ENCODE measurements at places on chromosomes 12 and 14.
A peak's percentile ranks its signal among the peaks of the same experiment; 100 is the strongest.

- DNase-seq, result no peak
Measured at GRCh38 chr14:103130965-103131364, 7.7 kb downstream of the TNFAIP2 start.

GRCh38 chr12:50862316-50862715 lies 19.6 kb downstream of the TMPRSS12 start:
- DNase-seq, result no peak

- no peak for DNase-seq
Measured at GRCh38 chr14:100398044-100398443, 74.9 kb downstream of the SLC25A47 start.

DNA sequence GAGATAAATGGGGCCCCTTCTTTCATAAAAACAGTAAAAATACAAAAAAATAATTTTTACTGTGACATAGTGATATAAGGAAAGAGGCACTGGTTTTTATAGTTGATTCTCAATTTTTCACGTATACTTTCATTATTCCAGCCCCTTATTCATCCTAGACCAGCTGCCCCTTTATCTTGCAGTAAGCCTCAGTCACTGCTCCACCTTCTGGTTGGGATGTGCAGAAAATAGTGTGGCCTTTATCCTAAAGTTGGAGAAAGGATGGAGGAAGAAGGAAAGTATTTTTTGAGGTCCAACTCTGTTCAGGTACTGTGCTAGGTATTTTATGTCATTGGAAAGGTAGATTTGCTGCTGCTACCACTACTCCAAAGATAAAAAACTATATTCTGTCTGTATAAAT lies 172.7 kb downstream of the ANO6 start:
- no peak for DNase-seq

DNA sequence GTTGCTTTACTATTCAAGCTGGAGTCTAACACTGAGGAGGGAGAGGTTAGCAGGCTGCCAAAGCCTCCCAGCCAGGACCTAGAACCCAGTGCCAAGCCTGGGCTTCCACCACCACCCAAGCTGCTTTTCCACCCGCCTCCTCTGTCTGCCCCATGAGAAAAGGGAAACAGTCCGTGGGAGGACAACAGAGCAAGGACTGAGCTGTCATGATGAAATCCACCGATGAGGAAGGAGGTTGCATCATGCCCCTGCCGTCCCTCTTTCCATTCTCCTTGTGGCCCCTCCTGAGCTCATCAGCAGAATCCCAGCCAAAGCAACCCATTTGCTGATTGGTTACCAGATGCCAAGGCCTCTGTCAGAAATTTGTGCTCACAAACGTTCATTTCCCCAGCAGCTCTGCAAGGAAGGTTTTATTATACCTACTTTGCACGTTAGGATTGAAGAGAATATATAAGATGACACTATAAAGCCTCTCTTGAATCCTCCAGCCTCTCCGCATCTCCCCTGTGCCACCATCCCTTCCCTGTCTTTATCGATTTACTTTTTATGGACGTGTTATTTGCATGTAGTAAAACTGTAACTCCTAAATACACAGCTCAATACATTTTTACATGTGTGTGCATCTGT lies 6.3 kb upstream of the SERPINA1 start:
- DNase-seq, result no peak

DNA sequence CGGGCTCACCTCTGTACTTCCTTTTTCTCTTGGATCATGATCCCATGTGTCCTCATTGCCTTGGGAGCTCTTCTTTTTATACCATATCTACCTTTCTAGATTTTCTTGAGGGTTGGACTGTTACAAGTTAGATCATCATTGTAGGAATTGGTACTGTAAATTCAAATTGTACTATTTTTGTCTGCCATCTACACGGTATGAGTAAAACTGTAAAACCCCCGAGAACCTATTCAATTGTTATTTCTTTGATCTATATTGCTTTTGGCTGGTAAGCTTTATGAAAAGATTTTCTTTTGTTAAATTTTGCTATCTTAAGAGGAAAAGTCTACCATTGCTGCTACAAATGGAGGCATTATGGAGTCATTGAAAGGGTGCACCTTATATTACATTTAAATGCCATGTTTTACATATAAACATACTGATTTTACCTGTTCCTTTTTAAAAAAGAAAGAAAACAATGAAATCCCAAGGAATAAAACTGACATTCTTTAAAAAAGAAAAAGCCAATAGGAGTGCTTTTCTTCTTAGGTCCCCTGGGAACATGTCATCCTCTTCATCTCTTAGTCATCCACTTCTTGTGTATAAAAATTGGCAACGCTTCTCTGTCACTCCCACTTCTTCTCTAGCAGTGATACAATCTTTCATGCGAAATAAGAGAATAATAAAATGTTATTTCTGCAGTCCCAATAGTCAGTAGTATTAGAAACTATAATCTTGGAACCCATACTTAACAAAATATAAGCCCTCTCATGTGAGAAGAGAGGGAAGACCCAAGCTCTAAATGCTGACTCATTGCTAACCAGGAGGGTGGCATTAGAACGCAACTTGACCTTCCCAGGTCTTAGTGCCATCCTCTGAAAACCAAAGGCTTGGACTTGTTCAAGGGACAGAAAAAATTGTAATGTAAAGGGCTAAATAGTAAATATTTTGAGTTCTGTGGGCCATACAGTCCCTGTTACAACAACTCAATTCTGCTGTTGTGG lies 20.4 kb downstream of the RGS6 start:
- DNase-seq, result no peak

GRCh38 chr12:52191841-52192791 lies at the start of gene KRT80:
TSS of gene KRT80 (minus strand) at chr12:52192014. CDS start at chr12:52191902, 112 bp downstream.
- DNase-seq, result peak; percentile 8

- DNase-seq, result no peak
Measured at GRCh38 chr14:60064491-60065072, 27.1 kb upstream of the PCNX4 start.

DNA sequence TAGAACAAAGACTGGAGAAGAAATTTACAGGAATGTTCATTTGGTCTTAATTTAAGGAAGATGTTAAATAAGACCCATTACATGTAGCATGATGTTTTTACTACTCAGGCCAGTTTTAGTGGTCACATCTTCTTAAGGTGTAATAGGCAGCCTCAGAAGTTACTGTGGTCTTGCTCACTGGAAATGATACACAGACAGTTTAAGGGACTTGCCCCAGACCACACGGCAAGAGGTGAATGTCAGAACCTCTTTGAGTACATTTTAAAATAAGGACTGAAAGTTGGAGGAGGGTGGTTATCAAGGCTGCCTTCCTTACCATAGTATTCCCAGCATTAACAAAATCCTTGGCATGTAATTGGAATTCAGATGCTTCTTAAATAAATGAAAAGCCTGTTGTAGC lies 37.9 kb downstream of the LRRK2 start:
- DNase-seq, result no peak

- no peak for DNase-seq
Measured at GRCh38 chr12:108367436-108367835, 28.3 kb upstream of the CMKLR1 start.

- DNase-seq, result no peak
Measured at GRCh38 chr14:58783792-58784511, 146.2 kb downstream of the DACT1 start.

DNA sequence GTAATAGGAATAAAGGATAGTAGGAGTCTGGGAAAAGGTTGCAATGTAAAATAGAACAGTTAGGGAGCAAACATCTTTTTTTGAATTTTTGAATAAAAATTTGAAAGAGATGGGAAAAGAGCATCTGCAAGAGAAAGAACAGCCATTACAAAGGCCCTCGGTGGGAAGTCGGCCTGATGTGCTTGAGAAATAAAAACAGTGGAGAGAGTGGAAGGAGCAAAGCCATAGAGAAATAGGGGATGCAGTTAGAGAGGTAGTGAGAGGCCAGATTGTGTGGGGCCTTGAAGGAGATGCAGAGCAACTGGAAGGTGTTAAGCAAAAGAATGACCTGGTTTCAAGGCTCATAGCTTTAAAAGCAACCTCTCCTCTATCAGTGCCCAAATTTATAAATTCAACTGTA lies 409.8 kb downstream of the RERGL start:
- DNase-seq, result no peak

DNA sequence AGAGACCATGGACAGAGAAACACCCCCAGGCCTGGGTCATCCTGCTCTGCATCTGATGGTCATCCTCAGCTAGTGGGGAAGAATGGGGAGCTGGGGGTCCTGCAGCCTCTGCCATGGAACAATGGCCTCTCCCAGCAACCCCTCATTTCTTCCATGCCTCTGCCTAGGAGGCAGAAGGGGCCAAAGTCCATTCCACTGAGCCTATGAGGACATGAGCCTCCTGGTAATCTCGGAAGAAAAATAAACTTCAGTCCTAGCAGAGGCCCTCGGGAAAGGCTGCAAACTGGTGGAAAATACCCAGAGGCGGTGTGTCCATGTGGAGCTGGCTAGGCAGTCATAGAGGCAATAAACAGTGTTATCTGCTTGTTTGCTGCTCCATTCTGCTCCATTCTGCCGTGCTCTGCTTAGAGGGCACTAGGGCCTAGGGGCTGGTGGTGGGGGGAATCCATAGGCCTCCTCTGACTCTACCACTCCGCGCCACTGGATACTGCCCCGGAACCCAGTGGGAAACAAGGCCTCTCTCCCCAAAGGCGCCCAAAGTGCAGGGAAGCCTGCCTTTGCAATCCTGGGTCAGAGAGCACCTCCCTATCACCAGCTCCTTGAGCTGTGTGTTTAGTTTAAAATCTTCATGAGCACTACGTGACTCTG lies 4.5 kb downstream of the PGF start:
- DNase-seq, result no peak

GRCh38 chr14:36429692-36430091 lies 90.3 kb downstream of the NKX2-1 start:
- no peak for DNase-seq

- DNase-seq, result no peak
Measured at GRCh38 chr14:69318241-69318640, 58.3 kb downstream of the GALNT16 start.

DNA sequence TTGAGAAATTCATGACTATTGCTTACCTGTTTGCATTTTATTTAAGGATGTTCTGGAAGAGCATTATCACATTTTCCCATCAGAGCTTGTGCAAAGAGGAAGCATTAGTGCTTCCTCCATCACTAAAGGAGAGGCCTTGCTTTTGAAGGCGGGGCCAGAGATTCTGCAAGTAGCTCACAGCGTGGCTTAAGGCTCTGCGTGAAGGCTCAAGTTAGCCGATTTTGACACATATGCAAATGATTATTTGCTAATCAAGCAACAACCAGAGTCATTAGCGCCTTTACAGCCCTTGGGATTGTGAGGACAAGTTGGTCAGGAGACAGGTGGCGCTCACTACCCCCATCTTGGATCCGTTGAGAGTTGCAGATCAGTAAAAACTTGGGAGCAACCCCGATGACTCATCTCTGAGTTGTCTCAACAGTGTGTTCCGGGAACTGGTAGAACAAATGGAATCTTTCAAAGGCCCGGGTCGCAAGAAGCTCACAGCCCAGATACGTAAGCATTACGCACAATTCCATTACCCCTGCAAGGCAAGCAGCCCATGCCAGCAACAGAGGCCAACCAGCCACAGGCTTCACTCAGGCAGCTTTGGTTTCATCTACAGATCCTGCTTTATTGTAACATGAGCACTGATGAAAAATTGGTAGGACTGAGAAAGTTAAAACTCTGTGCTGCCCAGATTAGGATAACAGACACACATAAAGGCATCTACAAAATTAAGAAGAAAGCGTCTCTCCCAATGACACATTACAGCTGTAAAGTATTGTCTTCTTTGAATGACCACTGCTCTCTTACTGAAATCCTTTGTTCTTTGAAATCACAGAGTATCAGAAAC lies 34.9 kb upstream of the SPTSSA start:
- no peak for DNase-seq

DNA sequence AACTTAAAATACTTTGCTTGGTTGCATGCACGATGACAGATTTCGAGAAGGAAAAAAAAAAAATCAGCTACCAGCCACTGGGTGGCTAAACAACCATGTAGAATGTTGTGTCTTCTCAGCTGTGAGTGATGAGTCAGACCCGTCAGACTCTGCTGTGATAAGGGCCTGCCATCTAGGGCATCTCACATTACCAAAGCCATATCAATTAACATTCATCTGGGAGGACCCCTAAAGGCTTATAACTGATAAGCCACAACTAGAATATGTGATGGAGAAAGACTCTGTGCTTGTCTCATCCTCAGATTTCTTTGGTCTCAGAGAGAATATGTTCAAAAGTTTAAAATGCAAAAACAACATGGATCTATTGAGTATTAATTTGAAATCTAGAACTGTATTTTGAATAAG lies 111.5 kb downstream of the PAX9 start:
- DNase-seq, result no peak

DNA sequence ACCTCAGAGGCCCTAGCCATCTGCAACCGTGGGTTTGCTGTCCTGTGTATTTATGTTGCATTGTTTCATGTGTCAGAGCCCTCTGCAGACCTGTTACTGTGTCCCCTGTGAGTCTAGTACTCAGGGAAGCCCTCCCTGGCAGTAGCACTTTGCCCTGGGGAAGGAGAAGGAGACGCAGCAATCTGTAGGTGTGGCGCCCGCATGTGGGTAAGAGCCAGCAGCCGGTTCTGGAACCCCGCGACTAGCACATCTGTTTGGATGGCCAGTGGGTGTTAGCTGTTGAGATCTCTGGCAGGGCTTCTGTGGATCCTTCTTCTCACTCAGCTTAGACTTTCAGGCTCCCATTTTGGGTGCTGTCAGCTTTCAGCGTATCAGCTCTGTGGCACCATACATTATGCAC lies 57.0 kb downstream of the TECPR2 start:
- no peak for DNase-seq

DNA sequence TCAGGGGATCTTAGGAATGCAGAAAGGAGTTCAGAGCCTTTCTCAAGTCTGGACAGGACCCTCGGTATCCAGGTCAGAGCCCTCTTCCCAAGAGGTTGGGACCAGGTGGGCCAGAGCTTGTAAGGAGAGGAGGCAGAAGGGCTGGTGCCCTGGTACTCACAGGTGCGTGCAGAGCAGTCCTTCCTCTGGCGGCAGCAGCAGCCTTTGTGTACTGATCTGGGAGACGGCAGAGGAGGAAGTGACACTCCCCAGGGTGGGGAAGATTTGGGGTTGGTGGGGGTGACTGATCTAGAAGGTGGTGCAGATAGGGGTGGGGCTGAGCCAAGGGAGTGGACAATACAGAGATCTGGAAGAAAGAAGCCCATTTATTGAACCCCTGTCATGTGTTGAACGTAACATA lies at the start of gene ITGB7:
Gene ITGB7, minus strand, starts transcription at position 210 of the 400 bp plus-strand sequence. CDS start 6,808 bp downstream, outside the sequence.
- DNase-seq, result peak; percentile 51

Measured in stimulated activated CD4-positive, alpha-beta T cell treated with anti-CD3 and anti-CD28 coated beads, Interleukin-12 subunit alpha, Interleukin-12 subunit beta, amount 100 ng/mL, for 4 hours (primary cell).